Upper lobe of left lung (tissue), 6 donors: ENCODE measurements at places on chromosomes 16 and 17.

DNA sequence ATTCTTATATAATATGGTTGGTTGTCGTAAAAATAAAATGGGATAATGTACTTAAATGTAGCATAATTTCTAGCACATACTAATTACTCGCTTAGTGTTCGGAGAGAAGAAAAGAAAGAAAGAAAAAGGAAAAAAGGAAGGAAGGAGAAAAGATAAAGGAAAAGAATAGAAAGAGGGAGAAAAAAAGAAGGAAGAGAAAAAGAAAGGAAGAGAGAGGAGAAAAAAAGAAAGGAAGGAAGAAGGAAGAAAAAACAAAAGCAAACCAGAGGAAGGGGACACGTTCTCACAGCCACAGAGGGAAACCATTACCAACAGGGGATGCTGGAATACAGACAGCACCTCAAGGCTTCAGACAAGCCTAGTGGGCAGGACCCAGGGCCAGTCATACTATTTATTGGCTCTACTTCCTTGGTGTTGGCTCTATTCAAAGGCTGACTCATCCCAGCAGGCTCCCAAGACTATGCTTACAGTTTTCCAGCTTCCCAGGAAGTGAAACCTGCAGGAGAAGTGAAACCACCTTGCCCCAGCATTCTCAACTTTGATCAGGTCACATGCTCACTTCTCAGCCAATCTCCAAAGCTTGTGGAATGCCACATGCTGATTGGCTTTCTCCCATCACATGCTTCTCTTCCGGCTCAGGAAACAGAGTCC lies 273.5 kb upstream of the IRX5 start:
- no peak for DNase-seq

DNA sequence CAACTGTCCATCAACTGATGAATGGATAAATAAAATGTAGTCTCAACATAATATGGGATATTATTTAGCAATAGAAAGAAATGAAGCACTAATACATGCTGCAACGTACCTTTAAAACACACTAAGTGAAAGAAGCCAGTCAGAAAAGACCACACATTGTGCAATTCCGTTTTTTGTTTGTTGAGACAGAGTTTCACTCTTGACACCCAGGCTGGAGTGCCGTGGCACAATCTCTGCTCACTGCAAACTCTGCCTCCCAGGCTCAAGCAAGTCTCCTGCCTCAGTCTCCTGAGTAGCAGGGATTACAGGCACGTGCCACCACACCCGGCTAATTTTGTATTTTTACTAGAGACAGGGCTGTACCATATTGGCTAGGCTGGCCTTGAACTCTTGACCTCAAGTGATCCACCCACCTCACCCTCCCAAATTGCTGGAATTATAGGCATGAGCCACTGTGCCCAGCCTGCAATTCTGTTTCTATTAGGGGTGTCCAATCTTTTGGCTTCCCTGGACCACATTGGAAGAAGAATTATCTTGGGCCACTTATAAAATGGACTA lies 40.1 kb downstream of the SCNN1B start:
- DNase-seq: peak; percentile 49

- no peak for DNase-seq
Observed at GRCh38 chr17:28968914-28969295, 17.6 kb upstream of the PHF12 start.

- DNase-seq: no peak
Observed at GRCh38 chr16:87496447-87496801, 3.6 kb upstream of the ZCCHC14 start.

DNA sequence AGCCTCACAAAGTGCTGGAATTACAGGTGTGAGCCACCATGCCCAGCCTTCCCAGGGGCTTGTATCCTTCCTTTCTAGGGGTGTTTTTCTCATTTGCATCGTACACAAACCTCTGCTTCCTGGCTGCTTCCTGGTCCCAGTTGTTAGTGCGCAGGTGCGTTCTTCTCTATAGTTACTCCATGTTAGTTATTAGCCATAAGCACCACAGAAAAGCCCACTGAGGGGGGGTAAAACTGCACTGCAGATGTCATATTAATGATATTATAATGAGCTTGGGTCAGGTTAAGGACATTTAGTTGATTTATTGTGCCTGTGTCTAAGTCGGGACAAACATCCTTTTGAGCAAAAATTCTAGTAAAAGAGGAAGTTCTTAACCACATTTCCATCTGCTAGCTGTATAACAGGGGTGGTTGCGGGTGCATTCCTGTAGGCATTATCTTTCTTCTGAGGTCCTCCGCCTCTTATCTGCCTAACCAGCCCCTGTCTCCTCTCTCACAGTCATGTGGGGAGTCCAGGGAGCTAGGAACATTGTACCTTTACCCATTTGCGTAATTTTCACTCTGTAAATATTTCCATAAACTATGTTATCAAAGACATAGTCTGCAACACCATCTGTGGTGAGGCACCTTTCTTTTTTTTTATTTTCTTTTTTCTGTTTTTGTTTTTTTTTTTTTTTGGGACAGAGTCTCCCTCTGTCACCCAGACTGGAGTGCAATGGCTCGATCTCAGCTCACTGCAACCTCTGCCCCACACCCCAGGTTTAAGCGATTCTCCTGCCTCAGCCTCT lies 23.6 kb upstream of the ATF7IP2 start:
- no peak for DNase-seq

- DNase-seq: no peak
Observed at GRCh38 chr17:69551212-69552010, 136.9 kb downstream of the MAP2K6 start.
